ENCODE measurements at places on chromosomes 4 and X.

DNA sequence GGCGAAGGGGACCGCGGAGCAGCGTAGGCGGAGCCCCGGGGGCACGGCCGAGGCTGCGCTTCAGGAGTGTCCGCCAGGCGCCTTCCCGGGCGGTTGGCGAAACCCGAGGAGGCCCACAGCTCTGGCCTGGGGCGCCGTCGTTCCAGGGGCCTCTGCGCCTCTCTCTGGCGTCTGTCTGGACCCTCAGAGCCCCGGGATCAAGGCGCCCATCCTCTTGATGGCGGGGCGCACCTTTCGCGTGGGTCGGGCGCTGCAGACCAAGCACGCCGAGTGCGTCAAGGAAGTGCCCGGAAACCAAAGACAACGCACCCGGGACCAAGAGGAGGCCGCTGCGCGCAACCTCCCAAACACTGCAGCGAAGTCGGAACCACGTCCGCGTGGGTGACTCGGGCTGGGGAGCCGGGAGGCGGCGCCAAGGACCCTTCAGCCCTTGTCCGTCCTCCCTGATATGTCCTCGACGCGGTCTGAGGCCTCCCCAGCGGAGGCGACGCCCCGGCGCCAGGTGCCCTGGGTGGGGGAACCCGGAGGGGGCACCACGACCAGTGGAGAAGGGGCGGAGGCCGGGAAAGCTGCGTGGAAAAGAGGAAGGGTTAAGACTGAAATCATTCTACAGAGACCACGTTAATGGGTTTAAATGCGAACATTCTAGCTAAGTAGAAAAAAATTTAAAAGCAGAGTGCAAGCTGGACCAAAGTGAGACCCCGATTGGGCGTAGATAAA lies 9.9 kb downstream of the HMX1 start:
- no peak for DNase-seq

DNA sequence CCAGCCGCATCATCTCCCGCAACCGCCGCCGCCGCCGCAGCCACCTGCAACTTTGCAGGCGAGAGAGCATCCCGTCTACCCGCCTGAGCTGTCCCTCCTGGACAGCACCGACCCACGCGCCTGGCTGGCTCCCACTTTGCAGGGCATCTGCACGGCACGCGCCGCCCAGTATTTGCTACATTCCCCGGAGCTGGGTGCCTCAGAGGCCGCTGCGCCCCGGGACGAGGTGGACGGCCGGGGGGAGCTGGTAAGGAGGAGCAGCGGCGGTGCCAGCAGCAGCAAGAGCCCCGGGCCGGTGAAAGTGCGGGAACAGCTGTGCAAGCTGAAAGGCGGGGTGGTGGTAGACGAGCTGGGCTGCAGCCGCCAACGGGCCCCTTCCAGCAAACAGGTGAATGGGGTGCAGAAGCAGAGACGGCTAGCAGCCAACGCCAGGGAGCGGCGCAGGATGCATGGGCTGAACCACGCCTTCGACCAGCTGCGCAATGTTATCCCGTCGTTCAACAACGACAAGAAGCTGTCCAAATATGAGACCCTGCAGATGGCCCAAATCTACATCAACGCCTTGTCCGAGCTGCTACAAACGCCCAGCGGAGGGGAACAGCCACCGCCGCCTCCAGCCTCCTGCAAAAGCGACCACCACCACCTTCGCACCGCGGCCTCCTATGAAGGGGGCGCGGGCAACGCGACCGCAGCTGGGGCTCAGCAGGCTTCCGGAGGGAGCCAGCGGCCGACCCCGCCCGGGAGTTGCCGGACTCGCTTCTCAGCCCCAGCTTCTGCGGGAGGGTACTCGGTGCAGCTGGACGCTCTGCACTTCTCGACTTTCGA lies 654 bp downstream of the ATOH1 start:
- DNase-seq: no peak

GRCh38 chr4:109432696-109433095 lies 919 bp upstream of the SEC24B start:
- DNase-seq: peak; percentile 71

GRCh38 chr4:135824759-135825296 lies 1623.2 kb upstream of the PABPC4L start:
- no peak for DNase-seq

GRCh38 chrX:10045327-10046000 lies 78.3 kb downstream of the CLDN34 start:
- DNase-seq: no peak

- no peak for DNase-seq
Observed at GRCh38 chrX:57752866-57753265, 72.8 kb upstream of the NLRP2B start.

GRCh38 chrX:131521824-131522223 lies 22.1 kb upstream of the OR13H1 start:
- DNase-seq: no peak

DNA sequence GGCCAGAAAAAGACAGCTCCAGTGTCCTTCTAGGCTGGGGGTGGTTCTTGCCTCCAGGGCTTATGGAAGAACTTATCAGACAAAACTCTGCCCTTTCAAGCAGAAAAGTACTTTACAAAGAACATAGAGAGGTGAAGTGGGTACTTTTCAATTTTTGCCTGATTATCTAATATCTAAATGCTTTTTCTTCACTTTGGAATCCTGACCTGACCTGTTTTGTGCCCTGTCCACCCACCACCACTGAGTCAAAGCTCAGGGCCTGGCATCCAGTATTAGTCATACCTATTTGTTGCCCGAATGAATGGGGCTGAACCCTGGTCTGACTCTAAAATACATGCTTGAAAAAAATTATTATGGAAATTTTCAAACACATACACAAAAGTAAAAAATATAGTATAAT lies 37.2 kb downstream of the RTL9 start:
- no peak for DNase-seq

DNA sequence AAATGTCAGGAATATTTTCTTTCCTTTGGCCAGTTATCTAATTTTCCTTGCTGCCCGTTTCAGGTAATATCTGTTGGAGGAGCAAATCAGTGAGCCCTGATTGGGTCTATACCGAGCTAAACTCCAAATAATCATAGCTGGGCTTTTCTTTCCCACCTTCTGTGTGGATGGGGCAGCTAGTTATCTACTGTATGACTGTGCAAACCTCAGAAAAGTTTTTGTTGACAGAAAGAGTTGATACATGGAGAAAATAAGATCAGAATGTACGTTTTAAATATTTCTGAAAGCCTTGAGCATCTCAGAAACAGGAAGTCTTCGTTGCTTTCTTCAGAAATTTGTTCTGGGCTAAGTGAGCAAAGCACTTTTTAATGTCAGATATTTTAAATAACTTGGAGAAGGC lies 6.2 kb upstream of the CXCL5 start:
- no peak for DNase-seq

GRCh38 chrX:48558271-48558670 lies 16.0 kb upstream of the RBM3 start:
- DNase-seq: peak; percentile 73

- DNase-seq: peak; percentile 39
Observed at GRCh38 chrX:132412208-132412607, 76.6 kb downstream of the MBNL3 start.

GRCh38 chrX:149630681-149631233 lies 835 bp downstream of the TMEM185A start:
- peak; percentile 41 for DNase-seq

DNA sequence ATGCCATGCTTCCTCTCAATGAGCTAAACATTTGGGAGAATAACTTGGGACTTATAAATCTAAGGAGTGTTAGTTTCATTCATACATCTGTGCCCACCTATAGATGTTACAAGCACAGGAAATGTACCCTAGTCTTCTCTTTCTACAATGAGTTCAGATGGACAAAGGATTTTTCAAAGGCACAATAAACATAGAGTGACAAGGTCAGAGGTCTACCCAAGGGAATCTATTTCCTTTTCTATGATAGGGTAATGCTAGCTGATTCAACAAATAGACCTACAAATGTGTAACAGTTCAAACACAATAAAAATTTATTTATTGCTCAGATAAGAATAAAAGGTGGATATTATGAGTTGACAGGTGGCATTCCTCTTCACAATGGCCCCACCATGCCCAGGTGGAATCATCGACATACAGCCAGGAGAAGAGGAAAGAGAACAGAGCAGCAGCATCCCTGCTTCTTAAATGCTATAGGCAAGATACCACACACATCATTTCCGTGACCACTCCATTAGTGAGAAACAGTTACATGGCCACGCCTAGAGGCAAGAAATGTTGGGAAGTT lies 421.8 kb downstream of the HNRNPD start:
- DNase-seq: no peak

- DNase-seq: no peak
Observed at GRCh38 chr4:86451560-86452330, 91.9 kb upstream of the MAPK10 start.

- DNase-seq: no peak
Observed at GRCh38 chrX:9257718-9258420, 207.0 kb upstream of the TBL1X start.

- DNase-seq: no peak
Observed at GRCh38 chrX:38287674-38288073, 39.6 kb downstream of the RPGR start.

DNA sequence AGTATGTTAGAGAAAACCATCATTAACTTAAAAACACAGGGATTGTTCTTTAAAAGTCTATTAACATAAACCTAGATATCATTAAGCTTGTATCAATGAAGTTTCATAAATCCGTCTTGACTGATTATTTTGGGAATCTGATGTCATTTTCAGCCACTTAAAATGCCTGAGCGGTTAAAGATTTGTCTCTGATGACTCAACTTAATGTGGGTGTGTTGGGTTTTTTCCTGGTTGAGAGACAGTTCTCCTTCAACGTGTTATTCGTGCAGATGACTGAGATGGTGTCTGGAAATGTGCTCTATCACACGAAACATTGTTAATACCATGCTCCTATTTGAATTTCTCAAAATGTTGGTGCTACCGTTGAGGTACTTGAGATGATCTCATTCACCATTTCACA lies 227.3 kb upstream of the TENM3 start:
- peak; percentile 43 for DNase-seq

DNA sequence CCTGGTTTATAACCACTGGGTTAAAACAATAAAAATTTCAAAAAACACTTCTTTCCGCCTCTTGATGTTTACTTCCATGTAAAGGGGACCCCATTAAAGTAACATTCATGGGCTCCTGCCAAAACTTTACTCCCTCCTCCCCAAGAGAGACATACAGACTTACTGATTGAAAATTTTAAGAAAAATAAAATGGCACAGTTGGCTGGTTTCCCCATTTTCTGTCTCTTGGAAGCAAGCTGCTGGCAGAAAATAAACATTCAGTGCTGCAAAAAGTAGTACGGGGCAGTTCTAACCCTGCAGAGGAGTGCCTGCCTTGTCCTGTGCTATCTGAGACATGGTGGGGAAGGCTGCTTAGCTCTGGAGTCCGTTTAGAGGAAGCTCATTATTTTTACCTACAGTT lies 187.3 kb upstream of the INTU start:
- no peak for DNase-seq
